KG1 (cell line): ENCODE measurements at places on chromosomes 7 and 10.
A peak's percentile ranks its signal among the peaks of the same experiment; 100 is the strongest.

GRCh38 chr10:103870516-103870915, 15.1 kb upstream of the SH3PXD2A start:
- no peak for DNase-seq

- DNase-seq, result no peak
Measured at GRCh38 chr10:94194256-94194655, 168.5 kb downstream of the NOC3L start.

DNA sequence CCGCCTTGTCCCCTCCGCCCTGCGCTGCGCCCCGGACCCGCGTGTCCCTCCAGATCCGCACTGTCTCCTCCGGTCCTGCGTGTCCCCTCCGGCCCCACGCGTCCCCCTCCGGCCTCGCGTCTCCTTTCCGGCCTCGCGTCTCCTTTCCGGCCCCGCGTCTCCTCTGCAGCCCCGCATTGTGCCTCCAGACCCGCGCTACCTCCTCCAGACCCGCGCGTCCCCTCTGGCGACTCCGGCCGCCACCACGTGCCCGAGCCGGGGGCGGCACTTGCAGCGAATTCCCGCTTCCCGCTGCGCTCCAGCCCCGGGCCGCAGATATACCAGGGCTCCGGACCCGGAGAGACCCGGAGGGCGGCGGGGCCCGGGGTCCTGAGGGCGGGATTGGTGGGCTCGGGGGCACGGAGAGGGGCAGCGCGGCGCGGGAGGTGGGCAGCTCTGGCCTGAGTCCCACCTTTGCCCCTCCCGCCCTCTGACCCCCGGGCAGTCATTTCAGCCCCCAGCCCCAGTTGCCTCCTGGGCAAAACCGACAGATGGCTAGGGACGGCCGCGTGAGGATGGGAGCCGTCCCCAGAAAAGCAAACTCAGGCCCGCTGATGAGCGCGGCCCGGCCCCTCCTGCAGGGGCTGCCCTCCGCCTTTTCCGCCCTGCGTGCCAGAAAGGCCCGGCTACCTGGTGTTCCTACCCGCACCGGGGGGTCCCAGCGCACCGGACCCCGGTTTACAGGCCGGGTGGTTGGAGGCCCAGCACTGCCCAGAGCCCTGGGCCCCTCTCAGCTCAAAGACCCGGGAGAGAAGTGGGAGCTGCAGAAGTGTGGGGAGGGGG, 56.5 kb downstream of the RBM17 start:
- no peak for DNase-seq

DNA sequence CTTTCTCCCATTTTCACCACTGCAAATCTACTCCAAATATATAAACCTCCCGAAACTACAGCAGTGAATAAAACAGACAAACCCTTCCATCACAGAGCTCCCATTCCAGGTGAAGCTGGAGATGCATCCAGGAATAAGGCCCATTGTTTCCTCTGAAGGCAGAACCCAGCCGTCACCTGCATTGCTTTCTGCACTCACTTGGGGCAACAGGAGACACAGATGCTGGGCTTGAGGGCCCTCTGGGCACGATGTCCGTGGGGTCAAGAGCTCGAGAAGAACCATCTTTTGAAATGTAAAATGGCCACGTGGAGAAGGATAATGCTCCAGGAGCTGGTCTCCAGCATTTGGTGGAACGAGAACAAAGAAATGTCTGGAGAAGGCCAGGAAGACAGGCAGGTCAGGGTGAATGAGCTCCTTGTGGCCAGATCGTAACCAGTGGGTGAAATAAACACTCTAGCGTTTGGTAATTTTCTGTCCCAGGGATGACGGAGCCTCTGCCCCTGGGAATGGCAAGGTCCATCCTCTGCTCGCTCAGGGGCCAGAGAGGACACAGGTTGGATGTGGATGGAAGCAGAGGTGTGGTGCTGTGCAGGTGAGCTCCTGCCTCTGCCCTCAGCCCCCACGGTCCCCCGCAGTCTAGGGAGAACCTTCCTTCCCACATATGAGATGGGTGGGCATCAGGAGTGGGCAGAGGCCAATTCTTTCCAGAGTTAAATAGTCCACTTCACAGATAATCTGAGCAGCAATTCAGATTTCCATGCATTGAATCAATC, 556.1 kb downstream of the DNAJB6 start:
- DNase-seq, result no peak

- no peak for DNase-seq
Measured at GRCh38 chr7:48594349-48594748, 330.0 kb upstream of the CDC14C start.

DNA sequence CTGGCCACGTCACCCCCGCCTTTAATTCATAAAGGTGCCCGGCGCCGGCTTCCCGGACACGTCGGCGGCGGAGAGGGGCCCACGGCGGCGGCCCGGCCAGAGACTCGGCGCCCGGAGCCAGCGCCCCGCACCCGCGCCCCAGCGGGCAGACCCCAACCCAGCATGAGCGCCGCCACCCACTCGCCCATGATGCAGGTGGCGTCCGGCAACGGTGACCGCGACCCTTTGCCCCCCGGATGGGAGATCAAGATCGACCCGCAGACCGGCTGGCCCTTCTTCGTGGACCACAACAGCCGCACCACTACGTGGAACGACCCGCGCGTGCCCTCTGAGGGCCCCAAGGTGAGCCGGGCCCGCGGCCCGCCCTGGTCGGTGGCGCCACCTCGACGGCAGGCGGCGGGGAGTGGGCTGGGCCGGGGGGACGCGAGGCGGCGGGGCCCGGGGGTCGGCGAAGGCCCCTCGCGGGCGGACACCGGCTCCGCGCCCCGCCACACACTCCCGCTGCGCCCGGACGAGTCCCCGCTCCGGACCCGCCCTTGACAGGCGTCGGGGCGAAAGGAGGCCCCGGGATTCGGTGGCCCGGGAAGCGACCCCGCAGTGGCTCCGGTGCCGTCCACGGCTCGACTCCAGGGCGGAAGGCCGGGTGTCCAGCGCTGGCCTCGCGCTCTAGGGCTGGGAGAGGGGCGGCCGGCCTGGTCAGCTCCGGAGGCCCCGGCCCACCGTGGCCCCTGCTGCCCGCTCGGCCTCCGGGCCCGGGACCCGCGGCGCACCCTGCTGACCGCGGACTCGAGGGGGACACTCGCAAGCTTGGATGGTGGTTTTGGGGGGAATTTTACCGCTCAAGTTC, 557 bp downstream of the BAG3 start:
- no peak for DNase-seq

GRCh38 chr10:133015321-133015720, 72.4 kb upstream of the ADGRA1 start:
- DNase-seq, result no peak

GRCh38 chr7:12210179-12211053, 678 bp upstream of the TMEM106B start:
- DNase-seq, result peak; percentile 79

DNA sequence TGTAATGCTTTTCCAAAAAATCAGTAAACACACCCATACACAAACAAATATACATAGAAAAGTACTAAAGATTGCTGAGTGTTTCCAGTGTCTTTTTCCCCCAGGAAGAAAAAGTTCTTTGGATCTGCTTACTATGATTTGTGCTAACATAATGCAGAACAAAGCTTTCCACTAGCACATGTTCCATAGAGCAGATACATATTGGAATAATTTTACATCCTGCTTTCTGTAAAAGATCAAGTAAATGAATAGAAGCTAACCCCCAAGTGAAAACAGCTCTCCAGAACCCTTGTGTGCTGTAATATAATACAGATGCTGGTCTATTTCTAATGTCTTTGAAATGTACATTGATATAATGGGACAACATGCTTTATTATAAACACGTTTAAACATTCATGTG, 125.5 kb downstream of the PON1 start:
- DNase-seq, result no peak

- DNase-seq, result no peak
Measured at GRCh38 chr10:114661212-114661880, 3.3 kb upstream of the ABLIM1 start.

GRCh38 chr7:116365797-116366196, 133.7 kb upstream of the CAV2 start:
- DNase-seq, result no peak

GRCh38 chr7:22645418-22646181, 81.4 kb upstream of the IL6 start:
- no peak for DNase-seq

- DNase-seq, result no peak
Measured at GRCh38 chr7:129315960-129316359, 91.1 kb downstream of the AHCYL2 start.

GRCh38 chr7:82146491-82146890, 297.1 kb downstream of the CACNA2D1 start:
- DNase-seq, result no peak

DNA sequence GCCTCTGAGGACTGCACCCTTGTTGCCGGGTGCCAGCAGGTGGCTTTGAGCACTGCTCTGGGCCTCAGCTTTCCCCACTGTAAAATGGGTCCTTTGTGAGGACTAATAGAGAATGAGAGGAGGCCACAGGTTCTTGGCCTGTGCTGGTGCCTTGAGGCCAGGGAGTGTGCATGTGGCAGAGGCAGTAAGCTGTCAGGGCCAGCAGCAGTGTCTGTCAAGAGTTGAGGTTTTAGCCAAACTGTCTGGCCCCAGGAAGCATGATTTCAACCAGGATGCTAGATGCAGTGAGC, 13.5 kb downstream of the NACAD start:
- DNase-seq, result no peak

GRCh38 chr7:117158941-117159697, 163.7 kb downstream of the WNT2 start:
- DNase-seq, result no peak

GRCh38 chr7:3738964-3739363, 437.9 kb downstream of the SDK1 start:
- no peak for DNase-seq

DNA sequence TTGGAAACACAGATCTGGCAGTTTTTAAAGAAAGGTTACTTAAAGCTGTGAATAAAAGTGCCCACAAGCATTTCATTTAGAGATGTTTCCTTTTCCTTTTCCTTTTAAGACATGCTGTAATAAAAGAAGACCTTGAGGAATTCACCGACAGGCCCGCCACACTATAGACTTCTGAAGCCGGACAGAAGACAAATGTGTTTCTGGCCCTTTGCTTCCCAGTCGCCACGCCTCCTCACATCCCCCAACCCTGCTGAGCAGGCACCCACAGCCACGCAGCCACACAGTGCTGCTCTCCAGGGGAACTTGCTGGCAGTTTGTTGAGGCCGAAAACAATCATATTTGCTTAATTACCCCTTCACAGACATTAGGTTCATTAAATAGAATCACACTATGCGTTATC, 83.4 kb downstream of the SLC25A13 start:
- DNase-seq, result no peak

DNA sequence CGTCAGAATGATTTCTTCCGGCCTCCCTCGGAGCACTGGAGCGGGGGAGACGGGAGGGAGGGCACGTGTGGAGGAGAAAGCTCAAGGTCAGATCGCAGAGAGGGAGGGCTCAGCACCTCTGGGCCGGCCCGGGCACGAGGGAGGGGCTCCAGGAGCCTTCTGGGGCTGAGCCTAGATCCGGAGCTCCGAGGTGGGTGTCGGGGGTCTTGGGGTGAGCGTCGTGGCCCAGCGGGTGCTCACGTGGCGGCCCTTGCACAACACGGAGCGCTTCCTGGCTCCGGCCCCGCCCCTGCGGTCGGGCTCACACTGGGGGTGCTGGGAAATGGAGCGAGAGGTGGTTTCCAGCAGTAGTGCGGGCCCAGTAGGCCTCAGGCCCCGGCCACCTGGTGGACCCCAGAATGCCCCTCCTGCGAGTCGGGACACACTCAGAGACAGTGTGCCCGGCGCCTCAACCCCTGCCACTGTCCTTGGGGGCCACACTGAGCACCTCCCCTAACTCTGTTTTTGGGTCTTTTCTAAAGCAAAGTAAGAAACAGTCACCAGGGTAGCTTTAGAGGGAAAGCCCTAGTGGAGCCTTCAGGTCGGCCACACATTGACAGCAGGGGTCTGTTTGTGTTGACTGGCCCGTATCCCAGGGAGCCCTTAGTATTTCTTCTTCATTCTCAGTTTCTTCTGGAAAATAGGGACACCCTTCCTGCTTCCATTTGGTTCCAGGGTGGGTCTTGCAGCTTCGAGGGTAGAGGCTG, 798 bp downstream of the PPIF start:
- no peak for DNase-seq

DNA sequence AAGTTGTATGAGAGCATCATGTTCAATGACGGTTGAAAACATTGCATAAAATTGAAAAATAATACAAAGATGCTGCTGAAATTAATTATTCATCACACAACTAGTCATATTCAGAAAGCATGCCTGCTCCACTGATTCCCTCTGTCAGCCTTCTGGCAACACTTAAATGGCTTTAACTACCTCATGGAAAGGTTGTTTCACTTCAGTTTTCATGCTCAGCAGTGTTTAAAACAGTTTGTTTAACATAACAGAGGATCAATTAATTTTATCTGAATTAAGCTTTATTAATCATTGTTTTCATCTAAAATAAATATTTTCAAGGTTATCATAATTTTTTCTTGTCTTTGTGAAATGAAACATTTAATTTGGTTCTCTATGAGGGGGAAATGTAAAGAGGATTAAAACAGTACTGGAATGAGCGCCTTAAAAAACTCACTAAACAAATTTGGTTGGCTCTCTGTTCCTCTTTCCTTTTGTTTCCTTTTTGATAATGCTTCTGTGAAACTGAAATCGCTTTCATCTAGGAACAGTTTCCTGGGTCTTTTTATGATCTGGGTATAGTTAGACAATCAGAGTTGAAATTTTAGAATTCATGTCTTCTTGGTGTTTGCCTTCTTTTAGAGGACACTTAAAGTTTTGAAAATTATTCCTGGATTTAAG, 427.4 kb downstream of the SH2D4B start:
- DNase-seq, result no peak

- DNase-seq, result no peak
Measured at GRCh38 chr7:131112431-131112830, 215.2 kb upstream of the MKLN1 start.

DNA sequence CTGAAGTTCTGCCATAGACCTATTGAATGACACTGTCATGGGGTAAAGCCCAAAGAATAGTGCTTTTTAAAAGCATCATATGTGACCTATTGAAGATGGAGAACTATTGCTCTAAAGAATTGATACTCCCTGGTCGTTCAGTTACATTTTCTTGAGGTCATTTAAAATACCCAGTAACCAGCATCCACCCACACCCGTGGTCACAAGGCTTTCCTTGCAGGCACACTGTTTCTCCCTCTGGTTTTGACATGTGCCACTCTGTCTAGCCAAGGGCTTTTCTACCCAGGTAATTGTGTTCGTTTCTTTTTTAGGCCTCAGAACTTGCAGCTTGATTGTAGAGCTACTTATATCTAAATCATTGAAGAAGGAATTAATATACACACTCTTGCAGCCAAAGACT, 68.3 kb upstream of the LYZL2 start:
- DNase-seq, result no peak

DNA sequence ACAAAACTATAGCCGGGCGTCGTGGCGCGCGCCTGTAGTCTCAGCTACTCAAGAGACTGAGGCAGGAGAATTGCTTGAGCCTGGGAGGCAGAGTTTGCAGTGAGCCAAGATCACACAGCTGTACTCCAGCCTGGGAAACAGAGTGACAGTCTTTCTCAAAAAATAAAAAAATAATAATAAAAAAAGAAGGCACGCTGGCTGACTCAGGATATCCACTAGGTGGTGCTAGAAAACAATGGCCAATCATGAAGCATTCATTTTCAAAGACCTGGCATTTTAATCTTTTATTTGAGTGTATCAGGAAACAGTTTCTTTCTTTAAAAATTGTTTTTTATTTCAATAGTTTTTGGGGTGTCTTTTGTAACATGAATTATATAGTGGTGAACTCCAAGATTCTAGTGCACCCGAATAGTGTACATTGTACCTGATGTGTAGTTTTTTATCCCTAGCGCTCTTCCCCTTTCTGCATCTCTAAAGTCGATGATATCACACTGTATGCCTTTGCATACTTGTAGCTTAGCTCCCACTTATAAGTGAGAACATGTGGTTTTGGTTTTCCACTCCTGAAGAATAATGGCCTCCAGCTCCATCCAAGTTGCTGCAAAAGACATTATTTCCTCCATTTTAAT, 88.6 kb downstream of the LYZL1 start:
- DNase-seq, result peak; percentile 12
